ENCODE measurements at places on chromosomes 12 and 14.
A peak's percentile ranks its signal among the peaks of the same experiment; 100 is the strongest.

DNA sequence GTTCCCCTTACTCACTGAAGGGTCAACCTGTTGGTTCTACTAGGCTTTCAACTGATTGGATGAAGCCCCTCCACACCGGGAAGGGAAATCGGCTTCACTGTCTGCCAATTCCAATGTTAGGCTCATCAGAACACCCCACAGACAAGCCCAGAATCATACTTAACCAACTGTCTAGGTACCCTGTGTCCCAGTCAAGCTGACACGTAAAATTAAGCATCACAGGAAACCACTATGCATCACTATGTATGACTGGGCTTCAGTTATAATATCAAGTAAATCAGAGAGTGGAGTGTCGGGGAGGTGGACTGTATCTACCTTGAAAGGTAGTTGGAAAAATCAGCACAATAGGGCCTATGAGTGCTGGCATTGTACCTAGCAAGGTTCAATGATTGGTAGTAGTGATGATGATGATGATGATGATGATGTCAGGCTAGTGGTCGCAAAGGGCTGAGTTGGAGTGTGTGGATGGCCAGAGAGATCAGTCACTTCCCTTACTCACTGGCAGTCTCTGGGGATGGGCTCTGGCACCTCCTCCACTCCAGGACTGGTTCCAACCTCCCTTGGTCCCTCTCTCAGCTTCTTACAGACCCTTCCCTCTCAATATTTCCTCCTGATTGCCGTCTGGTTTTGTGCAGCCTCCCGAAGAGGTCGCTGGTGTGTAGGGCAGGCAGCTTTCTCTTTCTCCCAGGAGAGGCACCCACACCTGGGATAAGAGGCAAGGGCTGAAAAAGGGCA, 3.3 kb upstream of the ATG101 start:
- DNase-seq = no peak

GRCh38 chr14:36976571-36977023, 195.8 kb downstream of the SLC25A21 start:
- peak; percentile 22 for DNase-seq

DNA sequence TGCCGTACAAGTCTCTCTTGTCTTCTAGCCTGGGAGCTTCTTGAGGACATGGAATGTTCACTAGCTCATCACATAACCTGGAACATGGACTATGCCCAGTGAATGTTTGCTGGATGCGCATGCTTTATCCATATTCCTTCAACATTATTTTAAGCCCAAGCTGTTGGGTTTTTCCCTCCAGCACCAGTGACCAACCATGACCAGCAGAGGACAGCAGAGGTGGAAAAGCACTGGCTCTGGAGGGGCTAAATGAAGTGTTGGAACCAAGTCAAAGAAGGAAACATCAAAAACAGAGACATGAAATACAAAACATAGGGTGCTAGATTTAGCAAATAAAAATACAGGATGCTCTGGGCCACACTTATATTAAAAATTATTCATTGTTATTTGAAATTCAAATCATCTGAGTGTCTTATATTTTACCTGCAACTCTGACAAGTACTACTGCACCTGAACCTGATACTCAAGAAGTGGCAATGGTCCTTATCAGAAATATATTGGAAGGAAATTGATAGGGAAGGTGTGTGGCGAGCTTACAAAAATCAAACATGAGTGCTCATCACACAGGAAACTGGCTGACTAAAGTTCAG, 23.1 kb upstream of the HELB start:
- peak; percentile 28 for DNase-seq

GRCh38 chr14:100633406-100633805, 46.2 kb upstream of the BEGAIN start:
- no peak for DNase-seq

GRCh38 chr12:23350808-23351207, 598.7 kb downstream of the SOX5 start:
- no peak for DNase-seq

GRCh38 chr14:68479247-68479646, 313.6 kb downstream of the ZFP36L1 start:
- DNase-seq = no peak

All from RPMI8226 (cell line).